Upper lobe of left lung (tissue), 6 donors: ENCODE measurements at places on chromosomes 3 and 15.

- DNase-seq: no peak
These were observed 64.2 kb upstream of the MYZAP start for GRCh38 chr15:57527382-57528091.

GRCh38 chr3:32685543-32686185, 676 bp downstream of the CNOT10 start:
- DNase-seq: no peak

- no peak for DNase-seq
These were observed 229.3 kb downstream of the MCTP2 start for GRCh38 chr15:94460624-94461023.

DNA sequence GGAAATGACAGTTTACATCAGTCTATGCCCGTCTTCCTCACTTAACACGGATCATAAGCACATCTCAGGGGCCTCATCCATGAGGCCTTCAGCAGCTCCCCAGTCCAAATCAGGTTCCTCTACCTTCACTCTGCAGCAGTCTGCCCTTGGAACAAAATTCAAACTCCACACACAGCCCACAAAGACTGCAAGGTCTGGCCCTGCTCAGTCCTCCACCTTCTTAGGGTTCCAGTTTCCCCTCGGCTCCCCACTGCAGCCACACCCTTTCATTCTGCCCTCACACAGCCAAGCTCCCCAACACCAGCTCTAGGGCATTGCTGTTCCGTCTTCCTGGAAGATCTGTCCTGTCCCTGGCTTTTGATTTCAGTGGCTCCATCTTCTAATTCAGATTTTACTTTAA, 95.2 kb upstream of the IQSEC1 start:
- DNase-seq: no peak

- no peak for DNase-seq
These were observed 141.4 kb downstream of the TBL1XR1 start for GRCh38 chr3:177055605-177056571.

DNA sequence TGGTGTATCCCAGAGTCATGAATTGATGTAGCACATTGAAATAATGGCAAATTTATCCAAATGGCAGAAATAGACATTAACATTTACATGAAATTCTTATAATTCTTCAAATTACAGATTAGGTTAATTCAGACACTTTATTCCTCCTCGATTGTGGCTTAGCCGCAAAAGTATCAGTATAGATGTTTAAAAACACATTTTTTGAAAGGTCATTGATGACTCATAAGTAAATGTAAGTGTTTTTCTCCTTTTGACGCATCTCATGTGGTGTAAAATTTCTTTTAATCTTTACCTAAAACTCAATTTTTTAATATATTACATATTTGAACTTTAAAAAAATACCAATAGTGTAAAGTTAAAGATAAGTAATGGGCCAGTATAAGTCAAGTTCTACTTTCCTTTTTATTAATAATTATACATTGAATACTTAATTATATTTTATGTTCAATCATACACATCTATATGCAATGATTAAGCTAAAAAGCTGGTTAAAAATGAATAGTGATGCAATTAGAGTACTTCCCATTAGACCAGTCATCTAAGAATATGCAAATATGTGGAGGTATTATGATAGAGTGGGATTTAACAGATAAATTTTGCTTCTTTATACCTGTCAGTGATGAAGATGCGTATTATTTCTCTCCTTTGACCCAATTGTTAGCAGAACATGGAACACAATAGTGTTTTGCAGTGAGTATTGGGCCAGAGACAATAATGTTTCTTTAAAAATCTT, 678.1 kb upstream of the DPPA4 start:
- no peak for DNase-seq

- DNase-seq: no peak
These were observed 193.6 kb upstream of the LRRC3B start for GRCh38 chr3:26428992-26429391.

GRCh38 chr3:119912220-119912619, 130.3 kb downstream of the NR1I2 start:
- no peak for DNase-seq

GRCh38 chr3:42497009-42497731, 5.3 kb upstream of the VIPR1 start:
- no peak for DNase-seq

DNA sequence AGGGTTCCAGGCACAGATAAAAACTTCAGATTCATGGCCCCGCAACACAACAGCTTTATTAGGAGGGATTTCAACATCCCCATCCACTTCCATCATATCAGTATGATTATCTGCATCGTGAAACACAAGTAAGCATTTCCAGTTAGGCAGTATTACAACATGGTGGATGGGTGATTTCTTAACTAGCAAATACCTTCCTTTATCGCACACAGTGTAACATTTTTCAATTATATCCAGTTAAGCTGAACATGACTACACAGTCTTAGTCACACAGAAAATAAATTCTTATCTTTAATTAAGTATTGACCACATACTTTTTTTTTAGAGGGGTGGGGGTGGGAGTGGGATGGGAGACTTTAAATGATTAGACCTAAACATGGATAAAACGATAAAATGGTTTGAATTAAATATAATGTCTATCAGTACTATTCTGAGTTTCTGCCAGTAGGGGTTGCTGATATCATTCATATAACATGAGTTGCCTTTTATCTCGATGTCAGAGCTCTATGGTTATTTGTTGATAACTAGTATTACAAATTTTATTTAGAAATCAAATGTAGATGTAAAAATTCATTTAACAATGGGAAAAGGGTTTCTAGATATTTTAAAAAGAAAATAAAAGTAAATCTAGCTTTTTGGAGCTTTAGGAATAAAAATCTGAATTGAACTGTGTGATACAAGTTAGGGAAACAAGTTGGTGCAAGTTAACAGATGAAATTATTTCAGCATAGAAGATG, 146.6 kb downstream of the TBL1XR1 start:
- no peak for DNase-seq

DNA sequence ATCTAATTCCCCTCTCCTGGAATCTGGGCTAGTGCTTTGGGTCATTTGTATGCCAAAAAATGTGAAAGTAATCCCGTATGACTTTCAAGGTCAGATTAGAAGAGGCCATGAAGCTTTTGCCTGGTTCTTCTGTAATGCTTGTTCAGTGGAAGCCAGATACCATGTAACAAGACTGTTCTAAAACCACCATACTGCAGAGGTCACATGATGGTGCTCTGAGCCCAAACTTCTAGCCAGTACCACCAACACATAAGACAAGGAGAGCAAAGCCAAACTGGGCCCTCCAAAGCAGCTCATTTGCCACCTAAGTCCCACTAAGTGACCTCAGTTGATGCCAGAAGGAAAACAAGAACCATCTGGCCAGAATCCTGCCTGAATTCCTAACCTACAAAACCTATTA, 64.3 kb upstream of the MELTF start:
- no peak for DNase-seq

GRCh38 chr3:114595522-114596028, 301.7 kb downstream of the TIGIT start:
- no peak for DNase-seq

GRCh38 chr3:11076711-11077110, 77.6 kb upstream of the HRH1 start:
- no peak for DNase-seq

- no peak for DNase-seq
These were observed 433 bp downstream of the FILIP1L start for GRCh38 chr3:100113723-100114412.

DNA sequence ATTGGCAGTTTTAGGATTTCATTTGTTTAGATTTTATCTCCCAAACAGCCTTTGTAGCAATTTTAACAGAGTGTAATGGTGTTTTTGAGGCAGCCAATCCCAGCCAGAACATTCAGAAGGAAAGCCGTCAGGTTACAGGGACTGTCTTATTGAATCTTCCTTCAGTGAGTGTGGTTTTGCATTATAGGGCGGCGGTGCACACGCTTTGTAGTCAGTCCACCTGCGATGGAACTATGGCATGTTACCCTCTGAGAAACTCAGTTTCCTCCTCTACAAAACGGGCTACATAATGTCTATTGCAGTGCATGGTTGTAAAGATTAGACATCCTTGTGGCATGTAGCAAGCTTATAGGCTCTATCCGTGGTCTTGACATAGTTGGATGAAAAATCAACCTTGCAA, 1.0 kb downstream of the LRRC28 start:
- DNase-seq: no peak

GRCh38 chr3:196645897-196646665, 6.6 kb downstream of the NRROS start:
- no peak for DNase-seq

- no peak for DNase-seq
These were observed 1575.1 kb downstream of the OTOL1 start for GRCh38 chr3:163071713-163072112.

GRCh38 chr15:54884312-54884711, 312.4 kb downstream of the RSL24D1 start:
- no peak for DNase-seq

DNA sequence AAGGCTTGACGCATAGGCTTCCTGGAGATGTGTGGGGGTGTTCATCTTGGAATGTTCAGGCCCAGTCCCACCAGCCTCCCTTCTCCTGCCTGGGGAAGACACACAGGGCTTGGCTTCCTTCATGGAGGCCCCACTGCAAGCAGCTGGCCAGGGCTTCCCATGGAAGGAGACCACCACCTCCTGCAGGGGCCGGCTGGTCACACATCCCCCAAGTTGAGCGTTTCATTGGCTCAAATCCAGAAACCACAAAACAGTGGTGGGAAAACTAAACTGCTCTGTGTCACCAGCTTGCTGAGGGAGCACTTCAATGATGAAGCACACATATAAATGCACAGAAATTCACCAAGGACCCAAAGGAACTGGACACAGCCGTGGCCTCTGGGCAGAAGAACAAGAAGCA, 8.3 kb downstream of the IQSEC1 start:
- DNase-seq: no peak

GRCh38 chr15:36067483-36068274, 511.7 kb upstream of the CDIN1 start:
- no peak for DNase-seq

DNA sequence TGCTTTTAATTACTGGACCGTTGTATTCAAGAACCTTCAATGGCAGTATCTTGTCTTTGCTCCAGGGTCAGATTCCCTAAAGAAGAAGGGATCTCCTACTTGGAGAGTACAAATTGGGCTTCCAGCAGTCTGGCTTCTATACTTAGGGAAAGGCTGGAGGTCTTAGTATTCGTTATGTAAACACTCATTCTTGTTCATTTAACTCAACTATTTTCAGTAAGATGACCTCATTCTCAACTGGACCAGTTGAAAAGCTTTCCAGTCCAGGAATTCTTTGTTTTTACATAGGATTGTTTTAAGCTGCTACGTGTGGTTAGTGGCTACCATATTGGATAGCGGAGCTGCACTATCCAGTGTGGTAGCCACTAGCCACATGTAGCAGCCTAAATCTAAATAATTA, 4.6 kb downstream of the SENP5 start:
- DNase-seq: no peak

DNA sequence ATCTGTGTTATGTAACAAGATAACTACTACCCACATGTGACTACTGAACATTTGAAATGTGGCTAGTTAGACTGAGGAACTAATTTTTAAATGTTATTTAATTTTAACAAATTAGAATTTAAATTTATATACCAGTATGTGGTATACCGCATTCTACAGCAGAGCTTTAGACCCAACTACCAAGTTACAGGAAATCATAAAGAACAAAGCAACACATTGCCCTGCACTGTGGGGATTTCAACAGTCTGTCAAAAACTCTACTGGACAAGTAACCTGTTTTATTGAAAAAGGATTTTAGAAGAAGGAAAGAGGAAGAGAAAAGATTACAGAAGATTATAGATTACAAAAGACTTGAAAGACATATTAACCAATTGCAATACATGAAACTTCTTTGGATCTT, 64.9 kb downstream of the DPH6 start:
- DNase-seq: no peak

- DNase-seq: no peak
These were observed 26.6 kb upstream of the PLAAT1 start for GRCh38 chr3:193214445-193214844.

DNA sequence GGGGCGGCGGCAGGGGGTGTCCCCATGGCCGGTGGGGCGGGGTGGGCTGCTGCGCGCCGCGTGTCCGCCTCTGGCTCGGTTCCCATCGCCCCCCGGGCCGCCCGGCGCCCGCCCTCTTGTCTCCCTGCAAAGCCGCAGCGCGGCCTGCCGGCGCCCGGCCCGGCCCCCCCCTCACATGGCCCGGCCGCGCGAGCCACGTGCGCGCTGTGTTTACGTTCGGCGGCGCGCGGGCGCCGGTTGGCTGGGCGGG, 502 bp downstream of the NR1D2 start:
- no peak for DNase-seq

DNA sequence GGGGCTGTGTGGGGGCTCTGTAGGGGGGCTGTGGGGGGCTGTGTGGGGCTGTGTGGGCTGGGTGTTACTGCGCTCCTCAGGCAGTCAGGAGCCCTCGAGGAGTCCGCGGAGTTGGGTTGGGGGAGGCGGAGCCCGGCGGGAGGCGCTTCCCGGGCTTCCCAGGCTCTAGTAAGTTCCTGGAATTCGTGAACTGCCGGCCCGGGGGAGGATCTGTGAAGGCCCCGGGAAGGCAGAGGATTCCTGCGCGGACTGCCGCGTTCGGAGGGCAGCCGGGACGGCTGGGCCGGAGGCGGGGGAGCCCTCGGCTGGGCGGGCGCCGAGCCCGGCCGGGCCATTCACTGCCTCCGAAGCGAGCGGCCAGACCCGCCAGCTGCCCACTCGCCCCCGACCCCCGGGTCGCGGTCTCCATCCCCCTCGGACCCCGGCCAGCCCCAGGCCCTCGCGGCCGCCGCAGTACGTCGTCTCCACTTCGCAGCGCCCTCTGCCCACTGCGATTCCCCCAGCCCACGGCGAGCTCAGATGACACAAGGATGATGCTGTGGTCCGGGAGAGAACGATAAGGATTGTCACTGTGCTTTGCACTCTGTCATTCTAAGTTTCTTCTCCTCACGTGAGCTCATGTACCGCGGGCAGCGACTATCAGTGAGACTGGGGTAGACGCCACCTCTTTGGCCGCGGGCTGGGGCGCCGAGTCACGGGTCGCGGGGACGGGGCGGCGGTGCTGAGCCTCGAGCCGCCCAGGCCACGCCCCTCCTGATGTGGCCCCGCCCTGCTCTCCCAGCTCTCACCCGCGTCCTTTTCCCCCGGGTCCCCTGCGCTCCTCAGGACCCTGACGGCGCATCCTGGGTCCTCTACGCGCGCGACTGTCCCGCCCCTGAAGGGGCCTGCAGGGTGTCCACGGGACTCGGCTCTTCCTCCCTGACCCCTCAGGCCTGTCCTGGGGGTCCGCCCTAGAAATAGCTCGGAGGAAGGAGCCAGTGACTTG, 65.3 kb downstream of the KLF13 start:
- DNase-seq: peak; percentile 97

- DNase-seq: no peak
These were observed 16.2 kb downstream of the CEP152 start for GRCh38 chr15:48794697-48795134.

GRCh38 chr3:145188079-145188770, 972.8 kb downstream of the PLOD2 start:
- DNase-seq: no peak
